Activated T-helper 2 cell treated with anti-CD3 and anti-CD28 coated beads, Interferon-gamma antibody, Interleukin-2, Interleukin-4, amounts not matched to agents 10 μg/mL and 5 μg/mL and 100 μg/mL, durations not matched to agents 14 hours and 24 hours and 36 hours (primary cell): ENCODE measurements at places on chromosomes 2 and 18. TPM values are rescaled to one million over a fixed set of nuclear protein-coding genes. Genes with fewer than 3 reads are reported as not detected.

DNA sequence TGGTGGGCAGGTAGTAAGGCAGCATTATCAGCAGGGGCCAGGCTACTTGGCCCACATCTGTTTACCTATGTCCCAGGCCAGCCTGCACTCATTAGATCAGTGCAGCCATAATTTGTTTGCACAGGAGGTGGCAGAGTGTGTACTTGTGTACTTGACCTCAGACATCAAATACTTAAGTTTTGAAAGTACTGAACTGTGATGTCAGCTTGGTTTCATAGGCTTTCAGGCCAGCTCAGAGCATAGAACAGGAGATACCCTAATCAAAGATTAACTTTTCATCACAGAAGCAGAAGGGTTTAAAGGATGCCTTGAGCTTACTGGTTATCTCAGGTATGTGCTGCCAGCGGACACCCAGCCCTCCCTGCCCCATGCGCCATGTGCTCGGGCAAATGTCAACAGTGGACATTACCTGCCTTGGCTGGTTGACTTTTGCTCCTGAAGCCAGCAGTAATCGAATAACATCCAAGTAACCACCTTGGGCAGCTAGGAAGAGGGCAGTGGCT is 33.2 kb downstream of the ANKRD29 start:
- peaks cover 10% of the 10 kb centered on the region for H3K27me3 ChIP-seq
- no peak overlapping the region for H3K27ac ChIP-seq
- no peak overlapping the region for H3K4me3 ChIP-seq
- H3K36me3 ChIP-seq = no peaks in the 10 kb centered on the region

GRCh38 chr2:3041841-3042600 is 335.6 kb downstream of the EIPR1 start:
- no peak overlapping the region for H3K4me3 ChIP-seq
- no peaks in the 10 kb centered on the region for H3K36me3 ChIP-seq
- H3K4me1 ChIP-seq = no peaks in the 10 kb centered on the region
- no peak overlapping the region for H3K27ac ChIP-seq
- no peaks in the 10 kb centered on the region for H3K27me3 ChIP-seq

The GRB14 gene
- total RNA-seq = not detected in 2 replicates

The CROCC2 gene
- total RNA-seq = not detected in 2 replicates

DNA sequence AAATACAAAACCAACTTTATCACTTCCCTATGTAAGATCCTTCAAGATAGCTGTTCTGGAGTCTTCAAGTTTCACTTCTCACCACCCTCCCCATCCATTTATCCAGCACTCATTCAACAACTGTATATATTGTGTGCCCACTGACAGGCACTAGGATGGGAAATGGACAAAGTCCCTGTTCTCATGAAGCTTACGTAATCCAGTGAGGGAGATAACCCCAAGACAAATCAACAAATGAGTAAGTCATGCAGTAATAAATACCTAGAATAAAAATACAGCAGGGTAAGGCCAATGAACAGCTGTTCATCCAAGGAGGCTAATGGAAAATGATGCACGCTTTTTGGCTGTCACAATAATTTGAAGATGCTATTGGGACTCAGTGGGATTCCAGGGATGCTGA is 133.8 kb downstream of the MEMO1 start:
- H3K4me1 ChIP-seq = peaks cover 2% of the 10 kb centered on the region
- no peak overlapping the region for H3K27ac ChIP-seq
- peaks cover 26% of the 10 kb centered on the region for H3K36me3 ChIP-seq
- DNase-seq = no peak
- H3K4me3 ChIP-seq = no peak overlapping the region
- H3K27me3 ChIP-seq = no peaks in the 10 kb centered on the region

GRCh38 chr2:10515887-10516286 is 67.8 kb upstream of the ODC1 start:
- peaks cover 9% of the 10 kb centered on the region for H3K36me3 ChIP-seq
- H3K4me3 ChIP-seq = no peak overlapping the region
- no peak for DNase-seq
- peaks cover 5% of the 10 kb centered on the region for H3K27me3 ChIP-seq
- no peaks in the 10 kb centered on the region for H3K4me1 ChIP-seq

The RIT2 gene
- not detected in 2 replicates for total RNA-seq

The DOK6 gene
- not detected in 2 replicates for total RNA-seq

The LYPD6B gene
- total RNA-seq = not detected in 2 replicates
